ENCODE measurements at places on chromosomes 16 and 17. TPM values are rescaled to one million over a fixed set of nuclear protein-coding genes. Genes with fewer than 3 reads are reported as not detected.
A peak's percentile ranks its signal among the peaks of the same experiment; 100 is the strongest.

- DNase-seq, result no peak
Measured at GRCh38 chr17:14458724-14459123, 157.8 kb downstream of the HS3ST3B1 start.

DNA sequence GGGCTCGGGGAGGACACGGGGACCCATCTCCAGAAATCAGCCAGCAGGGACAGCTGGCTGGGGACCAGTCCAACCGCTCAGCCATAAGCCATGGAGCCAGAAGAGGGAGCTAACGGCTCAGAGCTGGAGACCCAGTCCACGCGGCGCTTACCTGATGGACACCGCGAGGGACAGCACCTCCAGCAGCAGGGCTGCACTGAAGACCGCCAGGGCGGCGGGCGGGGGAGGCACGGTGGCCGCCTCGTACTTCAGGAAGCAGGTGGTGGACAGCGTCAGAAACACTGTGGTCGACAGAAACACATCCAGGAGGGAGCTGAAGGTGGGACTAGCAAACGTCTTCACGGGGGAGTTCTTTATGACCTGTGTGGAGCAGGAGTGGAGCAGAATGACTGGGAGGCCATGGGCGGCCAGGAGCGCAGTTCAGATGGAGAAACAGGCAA is 102.6 kb upstream of the CREBBP start:
- peak; percentile 87 for DNase-seq

DNA sequence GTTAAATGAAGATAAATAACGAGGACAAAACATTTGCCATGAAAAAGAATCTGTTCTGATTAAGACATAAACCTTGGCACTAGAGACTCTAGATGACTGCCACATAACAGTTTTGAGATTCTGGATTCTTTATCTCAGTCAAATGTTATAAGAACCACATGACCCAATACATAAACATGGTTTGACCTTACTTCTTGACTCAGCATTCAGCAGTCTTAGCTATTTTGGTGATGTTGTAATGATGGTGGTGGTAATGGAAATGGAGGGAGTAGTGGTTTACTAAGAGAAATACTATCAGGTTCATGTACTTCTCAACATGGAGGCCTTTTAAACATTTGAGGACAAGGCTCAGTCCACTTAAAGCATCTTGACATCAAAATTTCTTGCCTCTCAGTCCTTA is 925.4 kb downstream of the CDH11 start:
- no peak for DNase-seq

- DNase-seq, result no peak
Measured at GRCh38 chr17:75173526-75173925, 9.2 kb downstream of the SUMO2 start.

Gene SRCIN1
- total RNA-seq, result 0.26 TPM

DNA sequence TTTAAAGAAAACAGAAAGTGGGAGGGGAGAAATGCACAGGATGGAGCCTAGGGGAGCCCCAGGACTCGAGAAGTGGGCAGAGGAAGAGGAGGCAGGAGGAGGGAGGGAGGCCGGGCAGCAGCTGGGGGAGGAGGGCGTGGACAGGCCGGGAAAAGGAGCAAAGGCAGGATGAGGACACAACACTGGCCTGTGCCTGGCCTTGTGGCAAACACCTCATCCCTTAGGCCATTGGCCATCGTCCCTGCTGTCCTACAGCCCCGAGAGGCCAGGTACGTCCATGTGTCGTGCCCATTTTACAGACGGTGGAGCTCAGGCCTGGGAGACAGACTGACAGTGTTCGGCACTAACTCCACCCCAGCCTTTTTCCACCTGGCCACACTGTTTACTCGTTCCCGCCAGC is 15.9 kb downstream of the JPH3 start:
- no peak for DNase-seq

- peak; percentile 87 for DNase-seq
Measured at GRCh38 chr16:87963400-87963799, 12.2 kb downstream of the BANP start.

Gene MT4
- not detected for total RNA-seq

Gene TEDC2
- 41.7 TPM for total RNA-seq

- peak; percentile 10 for DNase-seq
Measured at GRCh38 chr17:40810494-40810893, 10.7 kb upstream of the KRT28 start.

Gene HOXB7
- 0.36 TPM for total RNA-seq

Gene MFAP4
- not detected for total RNA-seq

DNA sequence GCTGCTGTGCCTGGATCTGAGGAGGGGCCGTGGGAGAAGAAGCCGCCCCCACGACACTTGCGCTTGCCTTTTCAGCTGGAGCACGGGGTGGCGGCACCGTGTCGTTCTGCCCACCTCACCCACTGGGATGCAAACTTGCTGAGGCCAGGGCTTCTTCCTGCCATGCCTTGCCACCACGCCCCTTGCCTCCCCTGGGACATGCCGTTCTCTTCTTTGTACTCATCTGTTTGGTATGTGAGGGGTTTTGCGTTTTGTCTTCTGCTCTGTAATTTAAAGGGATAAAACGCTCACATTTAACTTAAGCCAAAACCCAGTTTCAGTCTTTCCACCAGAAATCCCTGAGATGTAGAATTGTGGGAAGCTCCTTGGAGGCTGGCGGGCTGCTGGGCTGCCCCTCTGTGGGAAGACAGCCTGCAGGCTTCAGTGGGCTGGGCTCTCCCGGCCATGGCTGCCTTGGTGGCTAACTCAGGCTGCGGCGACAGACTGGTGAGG is 180.2 kb downstream of the RPTOR start:
- DNase-seq, result no peak

GRCh38 chr16:65579050-65579449 is 457.2 kb upstream of the CDH11 start:
- DNase-seq, result no peak

GRCh38 chr16:81319221-81319912 is 4.6 kb downstream of the GAN start:
- no peak for DNase-seq

Gene IRX6
- not detected for total RNA-seq

Gene NPIPA7
- 8.0 TPM for total RNA-seq

DNA sequence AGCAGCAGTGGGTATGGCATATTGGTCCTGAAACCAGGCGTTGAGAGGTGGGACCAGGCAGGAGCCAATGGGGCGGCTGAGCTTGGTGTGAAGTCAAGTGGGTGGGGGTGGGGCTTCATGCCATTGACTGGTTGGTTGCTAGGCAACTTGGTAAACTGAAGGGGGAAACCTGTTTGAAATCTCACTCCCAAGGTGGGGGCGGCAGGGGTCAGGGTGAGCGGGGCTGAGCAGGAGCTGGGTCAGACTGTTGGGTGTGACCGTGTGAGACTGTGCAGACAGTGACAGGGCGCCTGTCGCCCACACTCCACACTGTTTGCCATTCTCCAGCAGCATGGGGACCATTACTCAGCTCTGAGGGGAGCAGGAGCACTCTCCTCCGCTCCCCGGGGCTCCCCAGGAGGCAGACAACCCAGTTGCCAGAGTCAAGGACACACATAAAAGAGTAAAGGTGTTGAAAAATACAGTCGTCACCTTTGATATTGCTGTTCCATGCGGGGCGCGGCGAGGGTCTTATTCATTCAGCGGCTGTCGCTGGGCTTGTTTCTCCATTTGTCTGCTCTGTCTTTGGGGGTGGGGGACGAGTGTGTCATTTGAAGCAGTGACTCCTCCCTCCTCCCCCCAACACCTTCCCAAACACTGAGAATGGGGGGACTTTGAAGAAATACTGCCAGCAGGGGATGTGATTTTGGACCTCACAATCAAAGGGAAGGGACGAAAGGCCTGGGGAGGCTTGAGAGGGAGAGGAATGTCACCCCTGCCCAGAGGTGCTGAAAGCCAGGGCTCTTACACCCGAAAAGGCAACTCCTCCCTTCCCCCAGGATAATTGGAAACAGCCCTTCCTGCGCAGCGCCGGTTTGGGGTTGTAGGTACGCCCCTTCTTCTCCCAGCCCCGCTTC is 1.2 kb upstream of the EFNB3 start:
- DNase-seq, result no peak

DNA sequence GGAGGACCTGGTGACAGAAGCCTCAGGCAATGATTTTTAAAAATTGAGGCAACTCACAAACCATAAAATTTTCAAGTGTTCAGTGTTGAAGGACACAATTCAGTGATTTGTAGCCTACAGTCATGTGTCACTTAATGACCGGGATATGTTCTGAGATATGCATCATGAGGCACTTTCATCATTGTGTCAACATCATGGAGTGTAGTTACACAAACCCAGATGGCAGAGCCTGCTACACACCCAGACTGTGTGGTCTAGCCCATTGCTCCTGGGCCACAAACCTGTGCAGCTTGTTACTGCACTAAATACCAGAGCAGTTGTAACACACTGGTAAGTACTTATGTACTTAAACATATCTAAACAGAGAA is 1.6 kb downstream of the PRSS41 start:
- no peak for DNase-seq

Gene IL17C
- not detected for total RNA-seq

DNA sequence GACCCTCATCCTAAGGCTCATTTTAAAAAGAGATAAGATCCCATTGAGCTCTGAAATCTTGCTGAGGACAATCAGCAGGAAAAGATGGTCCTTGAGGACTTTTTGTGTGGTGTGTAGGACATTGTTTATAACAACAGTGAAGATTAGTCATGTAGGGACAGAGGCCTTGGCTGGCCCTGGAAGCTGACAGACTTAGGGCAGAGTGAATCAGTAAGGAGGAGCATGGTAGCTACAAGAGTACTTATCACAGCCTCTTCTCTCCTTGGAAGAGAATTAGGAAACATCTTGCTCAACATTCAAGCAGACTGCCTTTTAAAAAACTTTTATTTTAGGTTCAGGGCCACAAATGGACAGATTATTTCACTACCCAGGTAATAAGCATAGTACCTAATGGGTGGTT is 665.9 kb upstream of the SALL1 start:
- no peak for DNase-seq

DNA sequence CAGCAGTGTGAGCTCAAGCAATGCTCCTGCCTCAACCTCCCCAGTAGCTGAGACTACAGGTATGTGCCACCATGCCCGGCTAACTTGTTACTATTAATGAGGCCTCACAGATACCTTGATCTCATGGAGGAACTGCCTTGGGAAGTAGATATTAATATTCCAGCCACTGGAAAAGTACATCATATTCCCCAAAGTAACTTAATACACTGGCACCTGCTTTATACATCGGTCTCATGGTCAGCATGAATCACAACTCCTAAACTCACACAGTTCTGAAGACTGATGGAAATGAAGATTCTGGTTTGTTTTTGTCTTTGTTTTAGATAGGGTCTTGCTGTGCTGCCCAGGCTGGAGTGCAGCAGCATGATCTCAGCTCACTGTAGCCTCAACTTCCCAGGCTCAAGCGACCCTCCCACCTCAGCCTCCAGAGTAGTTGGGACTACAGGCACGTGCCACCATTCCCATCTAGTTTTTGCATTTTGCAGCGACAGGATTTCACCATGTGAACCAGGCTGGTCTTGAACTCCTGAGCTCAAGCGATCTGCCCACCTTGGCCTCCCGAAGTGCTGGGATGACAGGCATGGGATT is 28.2 kb downstream of the ADCY9 start:
- DNase-seq, result no peak
